ENCODE measurements at places on chromosomes 13 and 19.

DNA sequence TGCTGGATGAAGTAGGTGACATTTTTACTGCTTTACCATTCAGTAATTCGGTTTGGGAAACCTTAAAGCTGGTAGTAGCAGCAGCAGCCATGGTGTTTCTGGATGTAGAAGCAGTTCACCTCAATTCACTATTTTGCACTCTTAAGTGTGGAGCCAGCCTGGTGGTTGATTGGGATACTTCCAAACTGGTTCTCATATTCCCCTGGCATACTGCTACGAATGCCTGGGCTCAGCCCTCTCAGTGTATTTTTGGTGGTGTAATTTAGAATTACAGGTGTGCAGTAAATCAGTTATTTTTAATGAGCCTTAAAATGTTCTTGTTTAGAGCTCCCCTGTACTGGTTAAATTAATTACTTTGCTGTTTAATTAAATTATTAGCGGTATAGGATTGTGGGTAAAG is 12.4 kb downstream of the HNRNPM start:
- no peak for DNase-seq

DNA sequence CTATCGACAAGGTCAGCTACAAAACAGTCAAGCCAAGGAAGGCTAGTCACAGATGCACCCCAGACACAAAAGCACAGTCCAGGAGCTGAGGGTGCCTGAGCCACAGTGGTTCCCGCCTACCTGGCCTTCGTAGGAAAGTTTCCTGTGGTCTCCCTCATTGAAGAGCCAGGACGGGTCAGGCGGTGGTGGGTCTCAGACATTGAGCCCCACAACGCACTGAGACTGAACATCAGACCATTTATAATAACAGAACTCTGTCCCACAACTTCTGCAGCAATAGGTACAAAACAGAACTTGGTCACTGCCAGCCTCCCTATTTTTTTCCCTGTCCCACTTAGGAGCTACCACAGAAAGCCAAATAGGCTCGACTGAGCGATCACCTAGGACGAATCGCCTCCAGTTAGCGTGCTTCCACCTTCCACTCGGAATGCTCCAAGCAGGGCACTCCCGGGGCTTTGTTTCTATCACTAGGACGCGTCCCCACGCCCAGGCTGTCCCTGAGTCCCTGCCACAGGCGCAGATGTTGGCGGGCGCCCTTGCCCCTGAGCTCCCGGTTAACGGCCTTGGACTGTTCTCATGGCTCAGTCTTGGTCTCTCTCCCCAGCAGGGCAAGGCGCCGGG is 640 bp upstream of the ZNF544 start:
- no peak for DNase-seq

- no peak for DNase-seq
These were observed 27.2 kb downstream of the ATP4B start for GRCh38 chr13:113630804-113631203.

GRCh38 chr19:4068047-4068966 is 1.6 kb upstream of the ZBTB7A start:
- DNase-seq, result no peak

GRCh38 chr19:1252821-1253513 is 4.6 kb downstream of the MIDN start:
- no peak for DNase-seq

- no peak for DNase-seq
These were observed 16.0 kb downstream of the ZNF44 start for GRCh38 chr19:12278713-12279112.

- no peak for DNase-seq
These were observed 121.0 kb upstream of the SLC7A1 start for GRCh38 chr13:29716493-29716892.

Data from stimulated activated CD8-positive, alpha-beta memory T cell treated with anti-CD3 and anti-CD28 coated beads, Interleukin-4, amount 100 ng/mL, for 1 hour (primary cell).